Left kidney (tissue), 8 donors: ENCODE measurements at places on chromosomes 4 and X. TPM values are rescaled to one million over a fixed set of nuclear protein-coding genes. Genes with fewer than 3 reads are reported as not detected.

GRCh38 chr4:90792696-90793095, 665.5 kb downstream of the CCSER1 start:
- DNase-seq = no peak

DNA sequence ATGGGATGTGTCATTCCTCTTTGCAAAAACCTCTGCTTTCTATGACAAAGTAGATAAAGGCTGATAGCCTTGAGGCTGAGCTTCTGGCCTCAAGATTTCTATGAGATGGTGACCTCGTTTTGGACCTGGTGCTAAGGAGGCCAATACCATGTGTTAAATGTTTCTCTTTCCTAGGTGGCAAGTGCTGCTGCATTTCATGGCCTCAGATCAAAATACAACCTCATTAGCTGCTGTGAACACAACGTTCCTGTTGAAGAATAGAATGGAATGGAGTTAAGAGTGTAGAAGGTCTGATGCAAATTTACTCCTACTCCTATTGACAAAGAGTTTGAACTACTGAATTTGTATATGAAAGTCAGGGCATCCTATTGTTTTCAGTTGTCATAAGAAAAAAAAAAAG, 112.0 kb downstream of the C4orf51 start:
- no peak for DNase-seq

GRCh38 chrX:109719264-109719663, 13.8 kb downstream of the ACSL4 start:
- no peak for DNase-seq

DNA sequence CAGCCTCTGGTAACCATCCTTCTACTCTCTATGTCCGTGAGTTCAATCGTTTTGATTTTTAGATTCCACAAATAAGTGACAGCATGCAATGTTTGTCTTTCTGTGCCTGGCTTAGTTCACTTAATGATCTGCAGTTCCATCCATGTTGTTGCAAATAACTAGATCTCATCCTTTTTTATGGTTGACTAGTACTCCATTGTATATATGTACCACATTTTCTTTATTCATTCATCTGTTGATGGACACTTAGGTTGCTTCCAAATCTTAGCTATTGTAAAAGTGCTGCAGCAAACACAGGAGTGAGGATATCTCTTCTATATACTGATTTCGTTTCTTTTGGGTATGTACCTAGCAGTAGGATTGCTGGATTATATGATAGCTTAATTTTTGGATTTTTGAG, 140.9 kb downstream of the MID1 start:
- DNase-seq = no peak

TRIML2 gene
- not detected for polyA plus RNA-seq

GRCh38 chr4:156830351-156830750, 141.2 kb downstream of the PDGFC start:
- DNase-seq = no peak

GRCh38 chrX:17860811-17861488, at the start of gene RAI2:
Gene RAI2, minus strand, starts transcription at chrX:17861298. Its CDS starts 59,288 bp downstream, at chrX:17802010.
- DNase-seq = no peak

DNA sequence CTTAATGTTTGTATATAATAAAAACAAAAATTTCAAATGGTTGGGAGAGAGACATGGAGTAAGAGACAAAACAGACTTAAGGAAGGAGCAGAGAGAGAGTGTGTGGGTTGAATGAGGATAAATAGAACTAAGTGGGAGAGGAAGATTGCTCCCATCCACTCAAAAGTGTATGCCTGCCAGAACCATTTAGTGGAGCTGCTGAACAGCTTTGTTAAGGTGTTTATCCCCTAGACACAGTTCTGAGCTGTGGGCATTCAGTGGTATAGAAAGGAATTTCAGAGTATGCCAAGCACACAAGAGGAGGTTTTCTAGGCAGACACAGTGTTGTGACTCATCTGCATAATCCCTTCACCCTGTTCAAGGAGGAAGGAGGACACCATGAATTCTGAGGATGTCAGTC, 508.6 kb upstream of the EPHA5 start:
- DNase-seq = no peak

GRCh38 chr4:159293811-159294515, 191.1 kb downstream of the RAPGEF2 start:
- DNase-seq = no peak

RGN gene
- polyA plus RNA-seq = 42.7 TPM

REELD1 gene
- 0.80 TPM for polyA plus RNA-seq

DNA sequence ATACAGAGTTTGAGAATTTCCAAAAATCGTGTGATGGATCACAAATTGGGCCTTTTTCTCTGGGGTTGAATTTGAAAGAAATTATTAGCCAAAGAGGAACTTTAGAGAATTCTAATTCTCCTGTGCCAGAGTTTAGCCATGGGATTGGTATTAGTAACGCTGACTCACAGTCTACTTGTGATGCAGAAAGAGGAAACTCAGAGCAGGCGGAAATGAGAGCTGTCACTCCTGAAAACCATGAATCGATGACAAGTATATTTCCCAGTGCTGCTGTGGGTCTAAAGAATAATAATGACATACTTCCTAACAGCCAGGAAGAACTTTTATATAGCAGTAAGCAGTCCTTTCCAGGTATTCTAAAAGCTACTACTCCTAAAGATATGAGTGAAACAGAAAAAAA, 64.9 kb downstream of the N4BP2 start:
- no peak for DNase-seq

CLNK gene
- polyA plus RNA-seq = 0.91 TPM

RHOXF2 gene
- polyA plus RNA-seq = 0.12 TPM

GRCh38 chrX:30806187-30806728, 82.8 kb downstream of the TAB3 start:
- no peak for DNase-seq

TBX22 gene
- polyA plus RNA-seq = 3.1 TPM

DNA sequence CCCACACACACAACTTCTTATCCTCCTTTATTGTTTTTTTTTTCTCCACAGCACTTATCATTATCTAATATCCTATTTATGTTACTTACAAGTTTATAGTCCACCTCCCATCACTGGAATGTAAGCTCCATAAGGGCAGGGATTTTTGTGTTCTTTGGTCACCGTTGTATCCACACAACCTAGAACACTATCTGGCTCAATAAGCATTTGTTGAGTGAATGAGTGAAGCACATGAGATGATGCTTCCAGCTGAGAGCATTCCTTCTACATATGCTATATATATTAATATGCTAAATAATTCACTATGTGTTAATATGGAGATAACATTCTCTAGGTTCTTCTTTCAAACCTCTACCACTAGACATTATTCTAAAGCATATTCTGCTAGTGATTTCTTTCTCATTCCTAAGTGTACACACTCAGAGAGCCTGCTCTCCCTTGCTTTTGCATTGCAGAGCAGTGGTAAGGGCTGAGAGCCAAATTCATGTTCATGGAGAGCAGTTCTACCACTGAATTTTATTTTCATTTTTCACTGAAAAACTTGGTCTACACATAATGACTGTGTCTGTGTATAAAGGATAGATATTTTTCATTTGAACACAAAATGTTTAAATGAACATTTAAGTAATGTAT, 20.3 kb upstream of the LUZP4 start:
- no peak for DNase-seq

DNA sequence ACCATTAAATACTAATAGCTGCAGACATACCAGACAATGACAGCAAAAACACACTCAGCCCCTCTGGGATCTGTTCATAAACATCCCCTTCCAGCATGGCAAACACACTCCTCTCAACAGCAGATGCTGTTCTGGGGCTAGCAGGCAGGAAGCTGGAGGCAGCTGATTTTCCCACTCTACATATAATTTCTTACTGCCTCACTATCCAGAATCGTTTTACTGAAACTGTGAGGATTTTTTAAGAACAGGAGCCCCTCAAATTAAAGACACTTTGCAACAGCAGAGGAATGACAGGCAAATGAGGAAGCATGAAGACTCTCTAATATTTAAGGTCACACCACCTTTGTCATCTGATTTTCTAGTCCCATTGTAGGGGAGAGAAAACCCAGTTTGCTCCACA, 2.2 kb downstream of the MAPK10 start:
- DNase-seq = no peak

DNA sequence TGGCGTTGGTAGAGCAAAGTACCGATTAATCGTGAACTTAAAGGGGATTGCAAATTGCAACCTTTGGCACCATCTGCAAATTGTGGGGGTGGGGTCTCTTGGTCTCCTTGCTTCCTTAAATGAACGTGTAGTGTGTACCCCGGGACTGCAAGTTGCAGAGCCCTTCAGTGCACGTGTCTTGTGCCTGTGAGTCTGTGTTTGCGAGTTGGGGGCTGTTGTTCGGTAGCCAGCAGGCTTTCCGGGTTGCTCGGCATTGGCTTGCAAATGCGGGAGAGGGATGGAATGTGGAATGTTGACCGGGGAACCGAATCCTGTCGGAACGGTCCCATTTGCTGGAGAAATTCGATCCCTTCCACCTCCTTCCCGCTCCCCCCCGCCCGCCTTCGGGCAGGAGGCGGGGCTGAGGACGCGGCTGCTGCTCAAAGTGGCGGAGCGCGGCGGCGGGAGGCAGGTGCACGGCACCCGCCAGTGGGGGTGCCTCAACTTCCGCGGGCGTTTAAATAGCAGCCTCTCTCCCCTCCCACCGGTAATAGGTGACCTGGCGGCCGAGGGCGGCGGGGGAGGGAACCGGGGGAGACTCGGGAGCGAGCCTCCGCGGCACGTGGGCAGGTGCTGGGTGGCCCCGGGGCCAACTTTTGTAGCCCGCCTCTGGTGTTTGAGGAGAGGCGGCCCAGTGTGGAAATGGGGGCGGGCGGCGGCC, 1.5 kb downstream of the JADE1 start:
- DNase-seq = peak; percentile 88

DNA sequence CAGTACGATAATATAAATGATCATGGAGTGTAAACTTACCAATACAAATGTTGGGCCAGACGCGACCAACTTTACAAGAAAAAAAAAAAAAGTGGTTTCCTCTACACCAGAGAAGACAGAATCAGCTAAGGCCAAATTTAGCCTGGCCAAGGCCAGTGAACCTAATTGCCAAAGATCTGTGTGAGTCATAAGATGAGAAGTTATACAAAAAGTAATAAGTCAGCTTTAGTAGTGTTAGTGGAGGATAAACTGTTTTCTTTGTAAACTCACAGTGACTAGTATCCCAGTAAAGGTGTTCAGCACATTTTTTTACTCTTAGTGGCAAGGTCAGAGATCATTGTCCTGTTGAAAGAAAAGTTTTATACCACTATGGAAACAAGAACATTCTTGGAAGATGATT, 531.4 kb upstream of the TECRL start:
- no peak for DNase-seq

DNA sequence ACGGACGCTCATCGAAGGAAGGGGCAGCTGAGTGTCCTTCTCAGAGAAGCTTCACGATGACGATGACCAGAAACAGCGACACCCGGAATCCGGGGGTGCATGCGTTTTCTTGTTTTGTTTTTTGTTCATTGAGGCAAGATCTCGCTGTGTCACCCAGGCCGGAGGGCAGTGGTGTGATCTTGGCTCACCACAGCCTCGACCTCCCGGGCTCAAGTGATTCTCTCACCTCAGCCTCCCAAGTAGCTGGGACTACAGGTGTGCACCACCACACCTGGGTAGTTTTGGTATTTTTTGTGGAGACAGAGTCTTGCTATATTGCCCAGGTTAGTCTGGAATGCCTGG, 19.8 kb downstream of the DGKQ start:
- DNase-seq = no peak

DNA sequence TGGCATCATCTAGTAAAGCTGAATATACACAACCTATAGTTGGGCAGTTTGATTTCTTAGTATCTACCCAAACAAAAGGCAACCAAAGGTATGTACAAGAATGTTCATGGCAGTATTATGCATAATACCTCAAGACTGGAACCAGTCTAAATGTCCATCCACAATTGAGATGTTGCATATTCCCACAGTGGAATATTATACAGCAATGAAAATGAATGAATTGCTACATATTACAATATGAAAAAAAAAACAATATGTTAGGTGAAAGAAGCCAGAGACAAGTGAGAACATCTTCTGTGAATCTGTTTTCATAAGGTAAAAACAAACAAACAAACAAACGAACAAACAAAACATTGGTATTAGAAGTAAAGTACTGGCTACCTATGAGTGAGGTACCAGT, 11.6 kb upstream of the RAB28 start:
- DNase-seq = no peak

DNA sequence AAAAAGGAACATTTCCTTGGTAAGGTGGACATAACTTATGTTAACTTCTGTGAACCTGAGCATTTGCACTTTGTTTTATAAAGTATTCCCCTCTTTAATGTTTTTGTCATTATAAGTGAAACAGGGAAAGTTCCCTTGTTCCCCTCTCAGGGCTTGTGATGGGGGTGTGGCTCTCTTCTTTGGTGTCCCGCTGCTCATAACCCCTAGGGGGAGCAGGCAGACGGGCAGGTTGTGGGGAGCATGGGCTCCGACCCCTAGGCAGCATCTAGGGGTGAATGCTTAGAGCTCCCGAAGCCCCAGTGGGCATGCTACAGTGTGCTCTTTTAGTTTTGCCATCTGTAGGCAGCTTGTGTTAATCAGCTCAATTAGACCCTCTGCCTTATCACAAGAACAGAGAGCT, 200.4 kb downstream of the DACH2 start:
- DNase-seq = no peak

DNA sequence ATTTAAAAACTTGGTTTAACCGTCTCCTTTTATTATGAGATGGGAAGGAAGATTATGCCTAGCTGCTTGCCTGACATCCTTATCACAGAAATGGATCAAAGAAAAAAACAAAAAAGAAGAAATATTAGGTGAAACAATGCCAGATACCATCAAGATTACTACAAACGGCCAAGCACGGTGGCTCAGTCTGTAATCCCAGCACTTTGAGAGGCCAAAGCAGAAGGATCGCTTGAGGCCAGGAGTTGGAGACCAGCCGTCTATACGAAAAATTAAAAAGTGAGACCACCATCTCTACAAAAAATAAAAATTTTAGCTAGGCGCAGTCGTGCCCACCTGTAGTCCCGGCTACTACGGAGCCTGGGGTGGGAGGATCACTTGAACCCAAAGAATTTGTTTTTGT, 2.3 kb downstream of the FRYL start:
- no peak for DNase-seq

GRCh38 chrX:77426811-77427210, 20.4 kb upstream of the FGF16 start:
- DNase-seq = no peak

DNA sequence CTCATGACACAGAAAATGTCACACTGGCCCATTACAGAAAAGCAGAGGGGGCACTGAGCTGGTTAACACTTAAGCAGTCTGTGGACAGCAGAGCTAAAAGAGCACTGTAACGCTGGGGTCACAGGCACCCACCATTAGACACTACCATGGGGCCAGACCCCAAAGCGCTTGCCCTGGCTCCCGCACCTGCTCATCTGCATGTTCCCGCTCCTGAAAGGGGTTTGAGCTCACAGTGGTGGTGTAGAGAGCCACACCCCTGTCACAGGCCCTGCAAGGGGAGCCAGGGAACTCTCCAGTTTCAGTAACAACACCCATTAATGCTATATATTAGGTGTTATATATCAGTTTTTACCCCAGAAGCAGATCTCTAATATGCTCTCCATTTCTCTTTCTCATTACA, 187.0 kb downstream of the ANKRD50 start:
- DNase-seq = no peak

SSX2B gene
- not detected for polyA plus RNA-seq
